ENCODE measurements at places on chromosomes 11 and 22. TPM values are rescaled to one million over a fixed set of nuclear protein-coding genes. Genes with fewer than 3 reads are reported as not detected.

Gene GTPBP1
- 25.2 TPM for total RNA-seq

Gene TNNT3
- not detected for total RNA-seq

Gene LYVE1
- not detected for total RNA-seq

Gene TUB
- 3.1 TPM for total RNA-seq

Gene KRTAP5-11
- not detected for total RNA-seq

Gene TMEM132A
- total RNA-seq, result 163 TPM

Gene RIMBP3B
- not detected for total RNA-seq

Gene TLCD5
- total RNA-seq, result 15.8 TPM

Gene SYT13
- not detected for total RNA-seq

Gene MCHR1
- 1.7 TPM for total RNA-seq

Gene TCN2
- total RNA-seq, result 3.1 TPM

Gene IMMP1L
- total RNA-seq, result 15.9 TPM

Gene OR8B8
- not detected for total RNA-seq

Gene GRAP2
- not detected for total RNA-seq

Gene ANKK1
- total RNA-seq, result not detected

Gene DDX25
- total RNA-seq, result not detected

Gene CACNA1I
- total RNA-seq, result 0.05 TPM

Gene SPTBN2
- 5.7 TPM for total RNA-seq

Gene DDB1
- 302 TPM for total RNA-seq

Gene MIEF1
- 28.8 TPM for total RNA-seq

Gene GDPD5
- total RNA-seq, result 2.2 TPM

Data from smooth muscle cell of the umbilical artery (primary cell).